NCI-H526 treated with DMSO at 0.1 percent for 48 hours (cell line): ENCODE measurements at places on chromosomes 6 and 20.

DNA sequence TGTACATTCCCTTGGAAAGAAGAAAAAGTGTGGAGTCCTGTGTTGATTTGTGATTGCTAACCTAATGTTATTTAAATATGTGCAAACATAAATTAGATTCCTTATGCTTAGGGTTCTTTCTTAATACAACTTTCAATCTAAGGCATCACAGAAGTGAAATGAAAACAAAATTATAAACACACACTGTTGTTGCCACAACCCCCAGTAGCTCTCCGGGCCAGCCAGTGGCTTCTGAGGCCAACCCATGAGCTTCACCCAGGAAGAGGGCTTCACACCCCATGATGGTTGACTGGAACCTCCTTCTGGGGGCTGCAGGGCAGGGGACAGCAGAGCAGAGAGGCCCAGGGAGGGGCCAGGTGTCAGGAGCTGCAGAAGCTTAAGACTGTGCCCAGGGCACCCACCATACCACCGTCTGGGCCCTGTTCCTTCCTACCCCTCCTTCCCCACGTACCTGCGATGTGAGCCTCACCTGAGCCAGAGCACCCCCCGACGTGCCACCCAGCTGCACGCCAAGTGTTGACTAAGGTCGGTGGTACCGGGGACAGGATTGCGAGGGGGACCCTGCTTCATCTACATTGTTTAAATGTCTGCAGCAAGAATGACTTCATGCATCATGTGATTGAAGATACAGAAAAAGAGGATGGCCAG lies 110.5 kb downstream of the FAM120B start:
- DNase-seq, result no peak

- DNase-seq, result no peak
Measured at GRCh38 chr20:19626896-19627295, 131.2 kb upstream of the RIN2 start.

DNA sequence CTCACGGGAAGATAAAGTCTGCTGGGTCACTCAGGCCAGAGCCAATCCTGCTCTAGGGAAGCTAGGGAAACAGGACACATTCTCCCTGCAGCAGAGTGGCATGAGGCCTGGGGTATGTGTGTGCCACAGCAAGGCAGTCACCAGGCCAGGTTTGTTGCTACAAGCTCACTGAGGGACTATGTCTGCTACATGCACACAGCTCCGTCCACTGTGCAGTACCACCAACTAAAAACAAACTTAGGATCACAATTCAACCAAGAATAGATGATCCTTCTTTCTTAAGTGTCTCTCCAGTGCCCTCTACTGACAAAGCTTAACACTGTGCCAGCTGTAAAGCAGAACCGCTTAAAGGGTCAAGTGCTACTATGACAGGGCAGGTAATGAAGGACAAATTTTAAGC lies 192.5 kb downstream of the PTPRK start:
- DNase-seq, result peak; percentile 16

GRCh38 chr20:59192533-59192896 lies 28.9 kb downstream of the ZNF831 start:
- DNase-seq, result no peak

DNA sequence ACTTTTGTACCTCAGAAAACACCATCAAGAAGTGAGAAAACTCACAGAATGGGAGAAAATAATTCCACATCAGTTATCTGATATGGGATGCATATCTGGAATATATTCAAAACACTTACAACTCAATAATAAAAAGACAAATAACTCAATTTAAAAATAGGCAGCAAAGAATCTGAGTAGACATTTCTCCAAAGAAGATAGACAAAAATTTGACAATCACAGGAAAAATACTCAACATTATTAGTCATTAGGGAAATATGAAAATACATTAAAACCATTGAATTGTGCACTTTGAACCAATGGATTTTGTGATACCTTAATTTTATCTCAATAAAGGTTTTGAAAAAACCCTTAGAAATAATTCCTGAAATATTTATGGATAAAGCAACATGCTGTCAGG lies 36.9 kb upstream of the STMND1 start:
- no peak for DNase-seq

DNA sequence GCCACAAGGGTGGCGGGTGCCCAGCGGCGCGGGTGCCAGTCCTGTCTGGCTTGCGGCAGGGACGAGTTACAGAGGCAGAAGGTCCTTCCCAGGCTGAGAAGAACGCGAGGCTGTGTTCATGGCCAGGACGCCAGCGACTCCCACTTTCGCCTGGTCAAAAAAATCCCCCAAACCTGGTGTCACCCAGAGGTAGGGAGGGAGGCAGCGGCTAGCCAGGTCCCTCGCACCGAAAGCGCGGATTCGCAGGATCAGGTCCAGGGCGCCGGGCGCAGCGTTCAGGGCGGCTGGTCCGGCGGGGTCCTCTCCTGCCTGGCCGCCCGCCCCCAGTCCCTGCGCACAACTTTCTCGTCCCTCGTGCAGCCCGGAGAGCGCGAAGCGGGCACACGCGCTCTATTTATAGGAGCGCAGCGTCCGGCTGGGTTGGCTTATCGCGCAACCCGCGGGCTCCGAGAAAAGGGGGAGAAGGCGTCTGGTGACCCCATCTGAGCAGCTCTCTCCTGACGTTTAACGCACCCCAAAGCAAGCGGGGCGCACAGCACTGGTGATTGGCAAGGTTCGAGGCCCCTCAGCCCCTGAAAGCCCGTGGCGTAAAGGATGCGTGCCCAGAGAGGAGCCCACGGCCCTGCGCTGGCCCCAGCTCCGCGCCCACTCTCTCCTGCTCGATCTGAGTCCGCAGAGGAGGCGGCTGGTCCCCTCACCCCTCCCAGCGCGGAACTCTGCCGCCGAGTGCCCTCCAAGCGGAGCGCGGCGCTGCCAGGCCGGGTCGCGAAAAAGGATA lies 519 bp downstream of the CBLN4 start:
- no peak for DNase-seq

DNA sequence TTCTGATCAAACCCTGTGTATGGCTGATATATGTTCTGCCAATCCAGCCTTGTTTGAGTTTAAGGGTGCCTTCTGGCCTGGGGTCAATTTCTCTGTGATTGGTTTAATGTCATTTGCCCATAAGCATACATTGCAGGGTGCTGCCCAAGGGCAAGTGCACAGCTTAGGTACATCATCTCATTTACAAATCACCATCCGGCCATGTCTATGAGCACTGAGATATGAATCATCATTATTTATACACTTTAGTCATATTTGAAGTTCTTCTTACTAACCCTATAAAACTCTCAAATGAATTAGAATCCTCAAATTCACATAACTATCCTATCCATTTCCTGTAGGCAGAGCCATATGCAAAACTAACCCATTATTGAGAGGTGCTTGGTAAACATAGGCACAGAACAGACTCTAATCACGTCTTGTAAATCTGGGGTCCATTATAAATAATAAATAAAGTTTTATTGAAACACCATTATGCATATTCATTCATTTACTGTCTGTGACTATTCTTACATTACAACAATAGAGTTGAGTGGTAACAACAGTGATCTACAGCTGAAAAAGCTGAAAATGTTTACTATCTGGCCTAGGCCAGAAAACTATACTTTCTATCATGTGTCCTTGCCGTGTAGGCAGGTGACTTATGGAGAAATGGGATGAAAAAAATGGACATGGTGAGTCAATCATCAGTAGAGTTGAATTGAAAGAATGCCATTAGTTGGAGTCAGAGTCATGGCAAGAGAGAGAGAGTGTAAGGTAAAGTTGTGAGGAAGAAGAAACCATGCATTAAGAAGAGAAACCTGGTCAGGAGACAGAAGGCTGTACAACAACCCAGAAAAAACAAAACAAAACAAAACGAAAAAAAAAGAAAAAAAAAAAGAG lies 25.0 kb downstream of the KCNQ5 start:
- DNase-seq, result no peak

- no peak for DNase-seq
Measured at GRCh38 chr6:90368001-90368400, 71.4 kb upstream of the BACH2 start.

DNA sequence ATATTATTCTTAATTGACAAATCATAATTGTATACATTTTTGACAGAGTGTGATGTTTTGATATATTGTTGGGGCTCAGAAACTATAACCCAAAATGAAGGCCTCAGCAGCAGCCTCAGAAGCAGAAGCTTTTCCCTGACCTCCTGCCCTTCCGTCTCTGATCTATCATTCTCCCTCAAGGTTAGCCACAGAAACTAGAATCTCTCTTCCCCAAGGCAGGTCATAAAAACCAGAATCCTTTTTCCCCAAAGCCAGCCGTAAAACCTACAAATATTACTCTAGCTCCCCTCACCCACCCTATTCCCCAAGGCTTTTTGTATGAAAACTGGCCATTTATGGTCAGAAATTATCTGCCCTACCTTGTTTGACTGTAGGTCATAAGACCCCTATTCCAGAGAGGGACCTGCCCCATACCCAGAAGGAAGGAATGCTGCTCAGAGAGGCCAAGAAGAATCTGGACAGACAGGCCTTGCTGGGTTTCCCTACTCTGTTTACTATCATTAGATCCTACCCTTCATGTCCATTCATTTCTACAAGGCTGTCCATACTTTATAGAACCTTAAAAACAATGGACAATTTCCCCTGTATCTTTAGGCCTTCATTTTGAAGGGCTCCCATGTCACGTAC lies 14.5 kb downstream of the OR2B2 start:
- DNase-seq, result no peak

DNA sequence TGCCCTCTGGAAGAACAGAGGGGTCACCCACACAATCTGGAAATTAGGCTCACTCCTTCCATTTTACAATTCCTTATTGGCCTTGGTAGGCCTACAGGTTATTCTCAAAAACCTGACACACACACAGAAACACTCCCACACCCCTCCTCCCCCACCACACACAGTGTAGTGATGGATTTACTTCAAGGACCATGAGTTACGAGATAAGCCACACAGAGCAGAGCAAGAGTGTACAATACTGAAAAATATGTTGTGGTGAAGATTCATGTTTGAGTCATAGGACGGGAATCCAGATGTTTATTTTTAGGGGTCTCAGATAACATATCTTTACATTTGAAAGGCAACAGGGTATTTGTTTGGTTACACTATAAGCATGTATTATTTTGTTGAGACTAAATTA lies 291.9 kb downstream of the PLCB1 start:
- no peak for DNase-seq

DNA sequence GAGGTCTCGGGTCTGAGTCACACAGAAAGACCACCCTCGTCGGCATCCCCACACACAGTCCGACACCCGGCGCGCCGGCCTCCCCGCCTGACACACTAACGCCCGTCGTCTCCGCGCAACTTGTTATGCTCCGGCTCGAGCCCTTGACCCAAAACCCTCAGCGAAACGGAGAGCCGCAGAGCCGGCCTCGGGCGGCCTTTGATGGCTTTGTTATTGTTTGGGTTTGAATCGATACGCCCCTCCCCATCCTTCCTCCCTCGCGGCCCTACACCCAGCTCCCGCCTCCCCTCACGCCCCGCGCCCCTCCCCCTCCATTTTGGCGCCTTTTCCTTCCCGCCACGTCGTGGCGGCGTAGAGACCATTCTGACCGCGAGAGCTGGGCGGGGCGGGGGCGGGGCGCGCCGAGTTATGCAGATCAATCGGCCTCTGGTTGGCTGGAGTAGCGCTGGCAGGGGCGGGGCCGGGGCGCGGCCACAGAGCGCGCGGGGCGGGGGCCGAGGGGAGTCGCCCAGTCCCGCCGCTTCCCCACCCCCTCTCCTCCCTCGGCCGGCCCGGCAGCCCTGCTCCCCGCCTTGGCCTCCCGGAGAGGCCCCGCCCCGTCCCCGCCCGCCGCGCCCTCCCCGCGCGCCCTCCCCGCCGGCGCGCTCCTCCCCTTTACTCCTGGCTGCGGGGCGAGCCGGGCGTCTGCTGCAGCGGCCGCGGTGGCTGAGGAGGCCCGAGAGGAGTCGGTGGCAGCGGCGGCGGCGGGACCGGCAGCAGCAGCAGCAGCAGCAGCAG lies at the start of gene PIM1:
PIM1 (plus strand) TSS at position 657 of the 777 bp plus-strand sequence. CDS start 424 bp downstream, outside the sequence.
- DNase-seq, result peak; percentile 90

DNA sequence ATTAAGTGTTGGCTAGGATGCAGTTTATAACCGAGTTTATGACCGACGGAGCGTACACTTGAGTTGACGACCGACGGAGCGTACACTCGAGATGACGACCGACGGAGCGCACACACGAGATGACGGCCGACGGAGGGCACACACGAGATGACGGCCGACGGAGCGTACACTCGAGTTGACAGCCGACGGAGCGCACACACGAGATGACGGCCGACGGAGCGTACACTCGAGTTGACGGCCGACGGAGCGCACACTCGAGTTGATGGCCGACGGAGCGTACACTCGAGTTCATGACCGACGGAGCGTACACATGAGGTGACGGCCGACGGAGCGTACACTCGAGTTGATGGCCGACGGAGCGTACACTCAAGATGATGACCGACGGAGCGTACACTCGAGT lies 119.8 kb downstream of the HUS1B start:
- DNase-seq, result no peak

GRCh38 chr6:33983721-33984465 lies 162.0 kb downstream of the GRM4 start:
- no peak for DNase-seq

GRCh38 chr20:39264506-39265172 lies 302.5 kb downstream of the DHX35 start:
- peak; percentile 54 for DNase-seq

GRCh38 chr6:36621371-36621855 lies 27.3 kb downstream of the SRSF3 start:
- no peak for DNase-seq

DNA sequence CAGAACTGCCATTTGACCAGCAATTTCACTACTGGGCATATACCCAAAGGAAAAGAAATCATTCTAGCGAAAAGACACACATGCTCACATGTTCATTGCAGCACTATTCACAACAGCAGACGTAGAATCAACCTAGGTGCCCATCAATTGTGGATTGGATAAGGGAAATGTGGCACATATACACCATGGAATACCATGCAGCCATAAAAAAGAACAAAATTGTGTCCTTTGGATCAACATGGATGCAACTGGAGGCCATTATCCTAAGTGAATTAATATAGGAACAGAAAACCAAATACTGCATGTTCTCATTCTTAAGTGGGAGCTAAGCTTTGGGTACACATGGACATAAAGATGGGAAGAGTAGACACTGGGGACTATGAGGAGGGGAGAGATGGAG lies 16.1 kb downstream of the RAET1E start:
- DNase-seq, result no peak

- peak; percentile 73 for DNase-seq
Measured at GRCh38 chr20:21719592-21720214, 14.2 kb downstream of the PAX1 start.

DNA sequence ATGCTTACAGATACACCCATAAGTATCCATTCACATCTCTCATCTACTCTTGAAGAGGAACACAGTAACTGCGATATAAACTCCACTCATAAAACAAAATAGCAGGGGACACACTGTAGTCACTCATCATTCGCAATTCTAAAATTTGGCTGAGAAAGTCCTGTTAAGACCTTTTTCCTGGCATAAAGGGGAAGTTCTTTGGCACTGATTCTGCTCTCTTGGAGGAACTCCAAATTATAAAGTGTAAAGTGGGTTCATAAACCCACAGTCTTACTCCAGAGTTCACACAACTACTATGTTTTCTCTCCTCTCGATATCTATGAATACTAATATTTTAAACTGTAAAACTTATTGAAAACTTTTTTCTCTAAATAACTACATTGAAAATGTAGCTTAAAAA lies 80.6 kb downstream of the ADGB start:
- no peak for DNase-seq
